SJCRH30 (cell line): ENCODE measurements at places on chromosomes 6 and 20. TPM values are rescaled to one million over a fixed set of nuclear protein-coding genes. Genes with fewer than 3 reads are reported as not detected.

DNA sequence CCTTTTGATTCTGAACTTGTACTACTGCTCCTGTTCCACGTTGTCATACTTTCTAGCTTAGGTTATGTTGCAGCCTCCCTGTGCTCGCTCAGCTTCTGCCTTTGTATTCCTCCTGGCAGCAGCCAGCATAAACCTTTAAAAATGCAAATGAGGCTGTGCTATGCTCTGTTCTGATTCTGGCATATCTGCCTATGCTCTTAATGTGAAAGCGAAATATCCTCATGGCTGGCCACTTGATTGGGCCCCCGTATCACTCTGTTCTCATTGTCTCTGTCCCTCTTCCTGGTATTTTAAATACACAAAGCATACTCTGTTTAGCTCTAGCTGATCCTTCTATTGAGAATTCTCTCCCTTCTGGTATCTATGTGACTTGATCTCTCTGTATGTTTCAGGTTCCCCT, 139.0 kb downstream of the JARID2 start:
- H3K27ac ChIP-seq, result no peak overlapping the region
- H3K4me3 ChIP-seq, result no peak overlapping the region
- 0 out of 2 replicates have a peak, but pooled peaks cover under 1% of the 10 kb centered on the region for H3K4me1 ChIP-seq

ISM1 gene
- 0.05 TPM in 1 of 2 replicates, not detected in the other for total RNA-seq

DNA sequence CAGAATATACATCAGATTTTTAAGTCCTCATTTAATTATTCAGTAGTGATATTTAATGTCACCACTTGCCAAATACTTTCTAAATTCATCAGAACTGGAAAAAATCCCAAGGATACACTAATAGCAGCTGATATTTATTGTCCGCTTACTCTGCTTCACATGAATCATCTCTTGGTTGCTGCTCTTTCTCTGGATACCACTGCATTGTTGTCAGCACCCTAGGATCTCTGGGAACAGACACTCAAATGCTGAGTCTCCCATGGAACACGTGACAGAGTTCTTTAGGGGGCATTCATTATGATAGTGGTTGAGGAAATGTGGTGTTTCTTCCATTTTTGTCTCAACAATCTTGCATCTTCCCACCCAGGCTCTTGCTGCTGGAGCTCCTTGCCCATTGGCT, 318.0 kb downstream of the RFPL4B start:
- no peak overlapping the region for H3K27ac ChIP-seq
- H3K27me3 ChIP-seq, result no peaks in the 10 kb centered on the region
- no peak for DNase-seq
- H3K4me1 ChIP-seq, result no peaks in the 10 kb centered on the region

DNA sequence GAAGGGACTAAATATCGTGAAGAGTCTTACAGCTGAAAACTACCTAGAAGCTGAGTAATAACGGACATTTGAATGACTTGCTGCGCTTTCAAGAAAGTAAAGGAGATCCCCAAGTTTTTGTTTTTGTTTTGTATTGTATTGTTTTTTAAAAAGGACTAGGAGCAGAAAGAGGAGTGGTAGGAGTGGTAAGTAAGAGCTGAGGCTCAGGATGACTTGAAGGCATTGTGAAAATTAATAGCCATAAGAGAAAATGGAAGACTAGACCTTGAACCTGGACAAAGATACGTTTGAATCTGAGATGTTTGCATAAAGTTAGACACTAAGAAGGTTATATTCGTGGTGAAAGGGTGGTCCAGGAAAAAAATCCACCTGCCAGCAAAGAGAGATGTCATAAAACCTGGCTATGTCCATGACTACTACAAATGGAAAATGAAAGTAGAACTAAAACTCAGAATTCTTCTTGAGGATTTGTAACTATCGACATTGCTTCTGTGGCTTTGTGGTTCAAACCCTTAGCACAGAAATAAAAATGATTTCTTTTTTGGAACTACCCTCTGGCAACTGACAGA, 824.8 kb upstream of the FLRT3 start:
- H3K4me3 ChIP-seq, result no peak overlapping the region
- H3K27ac ChIP-seq, result no peak overlapping the region
- no peak for DNase-seq
- no peaks in the 10 kb centered on the region for H3K27me3 ChIP-seq

DPPA5 gene
- not detected in 2 replicates for total RNA-seq

ZNF831 gene
- total RNA-seq, result 0.58 and 0.59 TPM in 2 replicates

DNA sequence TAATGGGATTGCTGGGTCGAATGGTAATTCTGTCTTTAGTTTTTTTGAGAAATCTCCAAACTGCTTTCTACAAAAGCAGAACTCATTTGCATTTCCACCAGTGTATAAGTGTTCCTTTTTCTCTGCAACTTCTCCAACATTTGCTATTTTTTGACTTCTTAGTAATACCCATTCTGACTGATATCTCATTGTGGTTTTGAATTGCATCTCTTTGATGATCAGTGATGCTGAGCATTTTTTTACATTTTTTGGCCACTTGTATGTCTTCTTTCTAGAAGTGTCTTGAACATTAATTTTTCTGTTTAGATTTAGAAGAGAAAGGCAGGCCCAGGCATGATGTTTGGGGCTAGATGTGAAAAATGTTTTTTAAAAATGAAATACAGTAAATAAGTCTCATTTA, 553.1 kb upstream of the MAN1A1 start:
- H3K36me3 ChIP-seq, result no peaks in the 10 kb centered on the region
- no peak overlapping the region for H3K4me3 ChIP-seq
- DNase-seq, result no peak
- no peaks in the 10 kb centered on the region for H3K27me3 ChIP-seq

ADGB gene
- total RNA-seq, result 0.28 and 0.43 TPM in 2 replicates

GRCh38 chr20:58260006-58260405, 31.6 kb upstream of the ANKRD60 start:
- no peak for DNase-seq
- H3K36me3 ChIP-seq, result peaks cover 6% of the 10 kb centered on the region
- H3K27ac ChIP-seq, result no peak overlapping the region
- H3K4me3 ChIP-seq, result no peak overlapping the region
- H3K27me3 ChIP-seq, result no peaks in the 10 kb centered on the region
- no peaks in the 10 kb centered on the region for H3K4me1 ChIP-seq
